Left kidney (tissue), 8 donors: ENCODE measurements at places on chromosomes 13 and 19.

DNA sequence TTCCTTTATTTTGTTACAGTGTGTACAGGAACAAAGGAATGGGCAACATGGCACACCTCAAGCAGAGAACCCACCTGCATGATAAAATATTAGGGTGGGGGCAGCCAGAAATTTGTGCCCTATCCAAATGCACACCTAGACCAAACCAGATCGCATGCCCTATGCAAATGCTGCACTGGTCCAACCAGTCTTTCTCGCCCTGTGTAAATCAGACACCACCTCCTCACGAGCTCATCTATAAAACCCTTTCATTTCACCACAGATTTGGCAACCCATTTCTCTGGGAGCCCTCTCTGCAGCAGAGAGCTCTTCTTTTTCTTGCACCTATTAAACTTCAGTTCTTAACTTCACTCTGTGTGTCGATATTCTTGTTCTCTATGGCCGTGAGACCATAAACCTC, 1559.2 kb downstream of the SLITRK1 start:
- DNase-seq, result no peak

GRCh38 chr19:871446-872265, 12.2 kb downstream of the CFD start:
- no peak for DNase-seq

DNA sequence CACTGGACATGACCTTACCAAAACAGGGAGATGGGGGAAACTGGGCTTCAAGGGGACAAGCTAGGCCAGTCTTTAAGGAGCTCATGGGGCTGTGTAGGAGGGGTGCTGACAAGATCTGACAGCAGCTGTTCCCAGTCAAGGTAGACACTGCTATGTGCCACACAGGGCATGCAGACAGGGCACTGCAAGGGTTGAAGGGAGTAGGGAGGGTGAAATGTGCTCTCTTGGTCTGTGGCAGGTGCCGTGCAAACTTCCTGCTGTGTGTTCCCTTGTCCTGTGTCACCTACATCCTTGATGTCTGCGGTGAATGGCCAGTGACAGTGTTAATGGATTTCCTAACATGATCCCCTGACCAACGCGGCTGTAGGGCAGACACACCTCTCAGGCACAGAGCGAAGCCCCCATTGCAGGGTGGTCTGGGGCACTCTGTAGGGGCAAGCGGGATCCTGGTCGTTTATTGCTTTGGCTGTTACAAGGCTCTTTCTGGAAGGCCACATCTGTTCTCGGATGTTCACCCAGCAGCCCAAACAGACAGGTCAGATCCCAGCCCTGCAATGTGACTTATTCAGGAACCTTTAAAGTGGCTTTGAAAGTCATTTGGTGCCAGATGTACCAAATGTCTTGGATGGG, 199.5 kb upstream of the ZNF536 start:
- no peak for DNase-seq

- no peak for DNase-seq
Measured at GRCh38 chr19:30792561-30793505, 420.6 kb downstream of the ZNF536 start.

DNA sequence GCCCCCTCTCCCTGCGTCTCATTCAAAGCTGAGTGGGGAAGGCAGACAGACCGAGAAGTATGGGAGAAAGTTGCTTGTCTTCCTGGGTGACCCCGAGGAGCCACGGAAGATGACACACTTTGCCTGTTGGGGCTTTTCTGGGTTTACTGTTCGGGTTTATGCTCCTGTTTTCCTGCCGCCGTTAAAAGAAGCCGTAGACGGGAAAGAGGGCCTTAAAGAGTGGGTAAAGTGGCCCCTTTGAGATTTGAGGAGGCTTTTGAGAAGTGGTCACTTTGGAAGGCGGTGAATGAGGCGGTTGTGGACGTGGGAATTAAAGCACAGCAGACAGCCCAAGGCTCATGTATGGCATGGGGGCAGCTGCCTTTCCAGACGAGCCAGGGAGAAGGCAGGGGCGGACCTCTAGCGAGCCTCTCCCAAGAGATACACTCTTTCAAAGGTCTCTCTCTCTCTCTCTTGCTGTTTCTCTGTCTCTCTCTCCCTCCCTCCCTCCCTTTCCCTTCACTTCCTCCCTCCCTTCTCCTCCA, 493 bp upstream of the LHFPL6 start:
- DNase-seq, result peak; percentile 33

GRCh38 chr13:37014609-37015008, 14.0 kb downstream of the EXOSC8 start:
- no peak for DNase-seq

- DNase-seq, result peak; percentile 51
Measured at GRCh38 chr19:48963371-48964204, 1.5 kb upstream of the FTL start.

DNA sequence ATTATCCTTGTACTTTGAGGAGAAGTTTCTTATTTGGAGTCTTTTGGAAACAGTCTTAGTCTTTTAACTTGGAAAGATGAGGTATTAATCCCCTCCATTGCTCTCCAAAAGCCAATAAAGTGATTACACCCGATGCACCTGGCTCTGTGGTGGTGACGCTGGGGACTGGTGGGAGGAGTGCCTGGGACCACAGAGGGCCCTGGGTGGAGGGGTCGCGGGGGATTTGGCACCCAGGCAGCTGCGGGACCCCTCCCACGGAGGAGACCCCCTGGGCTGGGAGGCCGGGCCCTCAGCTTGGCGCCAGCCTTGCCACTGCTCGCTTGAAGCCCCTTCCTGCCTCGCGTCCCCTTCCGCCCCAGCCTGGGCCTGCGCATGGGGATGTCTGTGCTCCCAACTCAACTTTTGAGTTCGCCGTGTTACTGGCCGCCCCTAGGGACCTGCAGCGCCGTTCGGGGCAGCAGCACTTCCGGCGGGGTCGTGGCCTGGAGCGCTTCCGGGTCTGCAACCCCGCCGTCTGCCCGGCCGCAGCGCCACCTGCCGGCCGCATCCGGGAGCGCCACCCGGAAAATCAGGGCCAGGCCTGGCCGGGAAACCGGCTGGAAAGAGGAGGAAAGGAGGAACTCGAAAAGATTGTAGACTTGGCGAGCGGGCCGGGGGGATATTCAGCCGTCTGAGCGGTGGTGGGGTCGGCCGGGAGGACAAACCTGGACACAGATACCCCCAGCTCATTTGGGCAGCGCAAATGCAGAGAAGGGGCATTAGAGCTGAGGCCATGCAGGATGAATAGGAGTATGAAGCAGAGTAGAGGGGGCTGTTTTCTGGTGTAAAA, 8.4 kb downstream of the PEAK3 start:
- no peak for DNase-seq

DNA sequence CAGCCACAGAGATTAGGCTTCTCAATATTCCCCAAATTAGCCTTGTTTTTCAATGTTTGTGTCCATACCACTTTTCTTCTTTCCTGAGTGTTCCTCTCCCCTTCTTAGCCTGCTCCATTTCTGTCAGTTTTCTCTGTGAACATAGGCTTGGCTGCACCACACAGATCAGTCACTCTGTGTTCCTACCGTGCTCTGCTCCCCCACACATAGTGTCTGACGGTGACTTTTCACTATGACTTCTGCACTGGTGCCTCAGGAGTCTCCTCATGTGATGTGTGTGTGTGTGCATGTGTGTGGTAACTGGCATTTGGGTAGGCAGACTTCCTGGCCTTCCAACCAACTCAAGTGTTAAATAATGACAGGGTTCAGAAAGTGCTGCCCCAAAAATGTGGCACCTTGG, 47.9 kb upstream of the MYCBP2 start:
- DNase-seq, result no peak

GRCh38 chr13:67045357-67045756, 184.8 kb downstream of the PCDH9 start:
- no peak for DNase-seq

GRCh38 chr19:41882568-41883462, at the start of gene ARHGEF1:
Gene ARHGEF1, plus strand, starts transcription at chr19:41883184. Its CDS starts 4,899 bp downstream, at chr19:41888083.
- DNase-seq, result no peak

GRCh38 chr13:94387047-94387446, 92.4 kb downstream of the DCT start:
- no peak for DNase-seq

DNA sequence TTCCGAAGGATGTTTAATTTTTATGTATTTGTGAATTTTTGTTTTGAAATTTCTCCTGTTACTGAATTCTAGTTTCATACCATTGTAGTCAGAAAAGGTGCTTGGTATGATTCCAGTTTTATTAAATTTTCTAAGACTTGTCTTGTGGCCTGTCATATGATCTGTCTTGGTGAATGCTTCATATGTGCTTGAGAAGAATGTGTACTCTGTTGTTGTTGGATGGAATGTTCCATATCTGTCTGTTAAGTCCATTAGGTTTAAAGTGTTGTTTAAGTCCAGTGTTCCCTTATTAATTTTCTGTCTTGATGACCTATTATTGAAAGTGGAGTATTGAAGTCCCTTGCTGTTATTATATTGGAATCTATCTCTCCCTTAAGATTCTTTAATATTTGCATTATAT, 273.9 kb downstream of the ATP8A2 start:
- no peak for DNase-seq

- DNase-seq, result peak; percentile 55
Measured at GRCh38 chr13:48411841-48412531, 927 bp downstream of the LPAR6 start.

DNA sequence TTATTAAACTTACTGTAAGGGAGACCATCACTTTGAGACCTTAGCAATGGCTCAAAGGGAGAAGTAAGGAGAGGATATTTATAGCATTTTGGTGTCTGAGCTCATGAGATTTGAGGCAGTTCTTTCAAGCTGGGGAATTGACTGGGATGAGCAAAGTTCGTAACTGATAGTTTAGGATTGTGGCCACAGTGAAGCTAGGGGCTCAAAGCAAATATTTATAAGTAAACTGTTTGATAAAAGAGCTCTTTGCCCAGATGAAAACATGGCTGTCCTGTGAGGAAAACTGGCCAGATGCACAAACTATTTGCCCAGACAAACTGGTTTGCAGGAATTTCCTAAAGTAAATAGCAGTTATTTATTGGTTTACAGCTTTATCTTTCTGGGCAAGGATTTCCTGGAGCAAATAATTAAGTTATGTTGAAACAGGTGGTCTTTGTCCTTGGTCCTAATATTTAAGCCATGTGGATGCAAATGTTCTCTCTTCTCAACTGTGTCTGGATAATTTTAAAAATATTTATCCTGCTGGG, 59.7 kb upstream of the TMTC4 start:
- DNase-seq, result no peak

GRCh38 chr13:113651511-113652403, 6.2 kb downstream of the ATP4B start:
- DNase-seq, result no peak

DNA sequence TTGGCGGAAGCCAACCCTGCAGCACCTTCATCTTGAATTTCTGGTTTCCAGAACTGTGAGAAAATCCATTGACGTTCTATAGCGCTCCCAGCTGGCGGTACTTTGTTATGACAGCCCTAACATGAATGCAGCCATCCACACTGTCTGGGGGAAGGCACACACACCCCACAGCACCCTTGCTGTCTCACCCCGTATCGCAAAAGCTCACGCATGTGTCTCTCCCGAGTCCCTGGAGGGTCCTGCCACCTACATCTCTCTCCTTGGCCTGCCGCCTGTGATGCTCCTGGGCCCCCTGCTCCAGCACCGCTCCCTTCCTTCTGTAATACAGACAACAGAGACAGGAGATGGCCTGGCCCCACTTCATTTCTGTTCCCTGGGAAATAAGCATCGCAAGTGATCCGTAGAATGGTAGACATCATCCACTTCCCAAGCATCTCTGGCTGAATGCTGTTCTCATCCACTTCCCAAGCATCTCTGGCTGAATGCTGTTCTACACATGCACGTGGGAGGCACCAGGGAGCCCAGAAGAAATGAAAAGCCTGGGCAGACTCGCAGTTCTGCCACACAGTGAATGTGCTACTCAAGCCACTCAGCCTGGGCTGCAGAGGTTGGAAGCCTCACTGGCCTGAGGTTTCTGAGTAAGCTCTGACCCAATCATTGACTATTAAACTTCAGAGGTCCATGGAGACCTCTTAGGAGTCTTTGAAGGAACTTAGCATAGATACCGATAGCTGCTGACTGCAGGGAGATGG, 29.6 kb downstream of the EPN1 start:
- no peak for DNase-seq

DNA sequence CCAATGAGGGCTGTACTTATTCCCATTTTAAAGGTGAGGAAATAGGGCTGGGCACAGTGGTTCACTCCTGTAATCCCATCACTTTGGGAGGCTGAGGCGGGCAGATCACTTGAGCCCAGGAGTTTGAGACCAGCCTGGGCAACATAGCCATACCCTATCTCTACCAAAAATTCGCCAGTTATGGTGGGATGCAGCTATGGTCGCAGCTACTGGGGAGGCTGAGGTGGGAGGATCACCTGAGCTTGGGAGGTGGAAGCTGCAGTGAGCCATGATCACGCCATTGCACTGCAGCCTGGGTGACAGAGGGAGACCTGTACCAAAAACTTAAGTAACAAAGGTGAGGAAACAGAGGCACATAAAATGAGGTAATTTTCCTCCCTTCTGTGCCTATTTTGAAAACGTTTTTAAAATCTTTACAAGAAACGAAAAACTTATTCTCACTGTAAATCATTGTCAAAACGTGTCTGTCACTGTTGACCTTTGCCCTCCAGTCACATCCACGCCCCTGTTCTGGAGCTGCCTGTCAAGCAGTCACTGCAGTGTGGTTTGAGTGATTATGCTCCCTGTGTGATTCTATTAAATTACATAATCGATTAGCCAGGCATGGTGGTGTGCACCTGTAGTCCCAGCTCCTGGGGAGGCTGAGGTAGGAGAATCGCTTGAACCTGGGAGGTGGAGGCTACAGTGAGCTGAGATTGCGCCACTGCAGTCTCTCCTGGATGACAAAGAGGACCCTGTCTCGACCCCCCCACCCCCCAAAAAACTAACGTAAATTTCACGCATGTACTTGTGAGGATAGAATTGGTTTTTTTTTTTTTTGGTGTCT, 12.5 kb downstream of the NOP53 start:
- no peak for DNase-seq

- no peak for DNase-seq
Measured at GRCh38 chr13:41107584-41108014, 25.0 kb downstream of the KBTBD6 start.

GRCh38 chr19:28843761-28844492, 369.0 kb downstream of the UQCRFS1 start:
- DNase-seq, result no peak

DNA sequence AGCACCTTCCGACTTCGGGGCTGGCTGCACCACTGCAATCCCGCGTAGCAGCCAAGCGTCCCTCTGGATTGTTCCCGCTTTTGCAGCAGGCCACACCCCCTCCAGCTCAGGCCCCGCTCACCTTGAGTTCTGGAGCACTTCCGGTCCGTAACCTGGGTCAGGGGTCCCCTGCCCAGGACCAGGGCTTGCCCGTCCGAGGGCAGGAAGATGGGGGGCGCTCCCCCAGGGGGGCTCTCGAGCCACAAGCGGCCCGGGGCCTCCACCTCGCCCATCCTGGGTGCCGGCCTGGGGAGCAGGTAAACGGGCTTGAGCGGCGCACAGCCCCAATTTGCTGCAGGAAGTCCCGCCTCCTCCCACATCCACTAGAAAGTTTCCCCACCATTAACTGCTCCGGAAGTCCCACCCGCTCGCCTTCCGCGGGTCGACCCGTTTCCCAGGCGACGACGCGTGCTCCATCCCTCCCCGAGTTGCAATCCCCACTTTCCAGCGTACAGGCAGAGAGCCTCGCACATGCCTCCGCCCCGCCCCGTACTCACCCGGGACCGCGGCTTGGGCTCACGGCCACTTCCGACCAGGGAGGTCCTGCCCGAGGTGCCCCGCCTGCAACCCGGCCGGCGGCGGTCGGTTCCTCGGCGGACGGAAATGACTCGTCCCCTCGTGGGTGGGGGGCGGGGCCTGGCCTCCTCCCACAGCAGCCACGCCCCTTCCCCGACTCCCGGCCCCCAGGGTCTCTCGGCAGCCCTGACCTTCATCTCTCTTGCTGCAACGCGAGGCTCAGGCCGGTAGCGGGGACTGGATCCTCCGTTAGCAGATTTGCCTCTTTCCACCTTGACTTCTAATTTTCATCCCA, at the start of gene PNKP:
PNKP (minus strand) TSS at position 644 of the 850 bp plus-strand sequence; CDS start at position 272, 372 bp downstream.
- DNase-seq, result peak; percentile 91
